Common myeloid progenitor, CD34-positive (primary cell): ENCODE measurements at places on chromosomes 16 and 17.

GRCh38 chr17:71959154-71959553 lies 161.7 kb upstream of the SOX9 start:
- no peak overlapping the region for H3K4me3 ChIP-seq
- H3K27me3 ChIP-seq, result no peaks in the 10 kb centered on the region

DNA sequence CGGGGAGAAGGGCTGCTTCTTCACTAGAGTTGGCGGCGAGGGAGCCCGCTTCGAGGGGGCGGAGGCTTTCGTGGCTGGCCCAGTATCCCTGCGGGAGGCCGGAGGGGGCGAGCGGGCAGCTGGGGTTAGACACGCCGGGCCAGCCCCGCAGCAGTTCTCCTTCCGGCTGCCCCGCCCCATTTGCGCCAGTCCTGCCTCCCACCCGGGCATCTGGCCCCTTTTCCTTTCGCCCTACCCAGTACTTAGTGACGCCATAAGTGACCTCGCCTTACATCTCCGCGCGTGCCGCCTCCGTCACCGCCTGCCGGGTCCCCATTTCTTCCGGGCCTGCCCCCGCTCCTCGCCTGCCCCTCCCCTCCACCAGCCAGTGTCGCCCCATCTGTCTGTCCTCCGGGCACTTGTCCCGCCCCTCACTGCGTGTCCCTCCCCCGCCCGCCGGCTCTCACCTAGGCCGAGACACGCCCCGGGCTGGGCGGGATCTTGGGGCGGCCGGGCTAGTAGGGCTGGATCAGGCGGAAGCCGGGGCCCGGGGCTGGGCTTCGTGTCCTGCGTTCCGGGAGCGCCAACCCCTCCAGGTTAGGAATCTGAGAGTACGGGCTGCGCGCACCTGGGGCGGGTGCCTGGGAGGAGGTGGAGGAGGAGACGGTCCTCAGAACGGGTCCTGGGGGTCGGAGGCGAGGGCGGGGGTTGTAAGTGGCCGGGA lies 14.3 kb downstream of the SPATA32 start:
- H3K27me3 ChIP-seq, result no peaks in the 10 kb centered on the region
- peak overlapping the region; percentile 66 for H3K4me3 ChIP-seq
- H3K27ac ChIP-seq, result no peak overlapping the region
- H3K4me1 ChIP-seq, result peaks cover 30% of the 10 kb centered on the region
- peak; percentile 86 for DNase-seq

GRCh38 chr17:20981046-20981920 lies 61.5 kb downstream of the USP22 start:
- no peaks in the 10 kb centered on the region for H3K4me1 ChIP-seq
- no peaks in the 10 kb centered on the region for H3K36me3 ChIP-seq
- no peak overlapping the region for H3K27ac ChIP-seq

DNA sequence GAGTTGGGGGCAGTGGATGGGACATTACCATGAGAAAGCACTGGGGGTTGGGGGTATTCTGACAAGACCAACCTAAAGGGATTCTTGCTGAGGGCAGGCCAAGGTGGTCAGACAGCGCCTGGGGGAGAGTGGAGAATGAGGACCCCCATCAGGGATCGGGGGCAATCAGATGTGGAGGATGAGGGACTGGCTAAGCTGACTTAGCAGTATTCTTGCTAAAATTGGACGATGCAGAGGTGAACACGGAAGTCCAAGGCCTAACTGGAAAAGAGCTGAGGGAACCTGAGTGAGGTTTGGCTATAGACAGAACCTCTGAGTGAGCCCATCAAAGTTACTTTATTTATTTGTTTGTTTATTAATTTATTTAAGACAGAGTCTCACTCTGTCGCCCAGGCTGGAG lies 9.2 kb downstream of the QPRT start:
- DNase-seq, result no peak
- H3K27ac ChIP-seq, result no peak overlapping the region
- H3K4me3 ChIP-seq, result no peak overlapping the region
- H3K4me1 ChIP-seq, result peaks cover 39% of the 10 kb centered on the region

GRCh38 chr16:4709481-4709880 lies 16.1 kb downstream of the NUDT16L1 start:
- no peak for DNase-seq
- H3K4me3 ChIP-seq, result no peak overlapping the region
- H3K27ac ChIP-seq, result no peak overlapping the region
- H3K27me3 ChIP-seq, result no peaks in the 10 kb centered on the region
- no peaks in the 10 kb centered on the region for H3K4me1 ChIP-seq
- peaks cover 14% of the 10 kb centered on the region for H3K36me3 ChIP-seq
